ENCODE measurements at places on chromosomes 11 and 22. TPM values are rescaled to one million over a fixed set of nuclear protein-coding genes. Genes with fewer than 3 reads are reported as not detected.

Gene VWCE
- 7.2 TPM for total RNA-seq

GRCh38 chr22:39738746-39739145 is 154.8 kb downstream of the ENTHD1 start:
- H3K4me3 ChIP-seq, result no peak overlapping the region
- no peaks in the 10 kb centered on the region for H3K4me1 ChIP-seq
- H3K36me3 ChIP-seq, result no peaks in the 10 kb centered on the region
- H3K27ac ChIP-seq, result no peak overlapping the region
- H3K27me3 ChIP-seq, result peaks cover 9% of the 10 kb centered on the region

DNA sequence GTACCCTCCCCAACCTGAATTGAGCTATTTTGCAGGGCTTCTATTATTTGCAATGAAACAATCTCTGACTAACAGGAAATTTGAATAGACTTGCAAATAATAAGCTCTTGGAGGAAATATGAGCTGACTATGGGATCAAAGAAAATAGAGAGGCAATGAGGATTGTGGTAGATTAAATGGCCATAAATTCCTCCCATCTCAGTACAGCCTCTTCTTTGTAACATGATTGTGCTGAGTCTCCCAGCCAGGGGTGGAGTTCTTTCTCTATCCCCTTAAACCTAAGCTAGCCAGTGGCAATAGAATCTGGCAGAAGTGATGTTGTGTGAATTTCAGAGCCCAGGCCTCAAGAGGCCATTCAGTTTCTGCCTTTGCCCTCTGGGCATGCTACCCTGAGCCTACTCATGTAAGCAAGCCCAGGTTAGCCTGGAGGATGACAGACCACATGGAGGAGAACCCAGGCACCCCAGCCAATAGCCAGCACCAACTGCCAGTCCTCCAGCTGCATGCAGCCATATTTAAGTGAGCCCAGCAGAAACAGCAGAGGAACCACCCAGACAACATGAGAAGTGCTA is 86.8 kb upstream of the TP53I11 start:
- peaks cover 4% of the 10 kb centered on the region for H3K4me1 ChIP-seq
- DNase-seq, result no peak
- no peak overlapping the region for H3K27ac ChIP-seq

DNA sequence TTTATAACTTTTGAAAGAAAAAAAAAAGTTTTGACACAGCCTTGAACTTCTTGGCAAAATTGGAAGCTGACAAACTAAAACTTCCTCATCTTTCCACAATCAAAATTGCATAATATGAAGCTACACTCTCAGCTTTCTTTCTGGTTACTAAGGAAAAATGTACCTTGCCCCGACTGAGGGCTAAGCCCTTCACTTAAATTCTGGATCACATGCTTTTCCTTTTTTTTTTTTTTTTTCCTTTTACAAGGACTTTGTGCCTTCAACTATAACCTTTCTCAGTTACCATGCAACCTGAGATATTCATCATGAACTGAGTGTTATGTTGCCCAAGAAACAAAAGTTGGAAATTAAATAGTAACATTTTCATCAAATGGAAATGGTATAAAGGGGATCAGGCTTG is 188.5 kb upstream of the CARD18 start:
- no peaks in the 10 kb centered on the region for H3K36me3 ChIP-seq
- no peak overlapping the region for H3K27ac ChIP-seq
- H3K4me1 ChIP-seq, result no peaks in the 10 kb centered on the region
- no peak for DNase-seq
- H3K27me3 ChIP-seq, result no peaks in the 10 kb centered on the region

GRCh38 chr11:116215471-116216113 is 557.2 kb downstream of the BUD13 start:
- H3K4me1 ChIP-seq, result no peaks in the 10 kb centered on the region
- H3K4me3 ChIP-seq, result no peak overlapping the region
- peak; percentile 87 for DNase-seq
- no peaks in the 10 kb centered on the region for H3K27me3 ChIP-seq
- no peaks in the 10 kb centered on the region for H3K36me3 ChIP-seq

GRCh38 chr11:8354622-8355415 is 91.1 kb upstream of the LMO1 start:
- H3K4me1 ChIP-seq, result no peaks in the 10 kb centered on the region
- H3K27me3 ChIP-seq, result no peaks in the 10 kb centered on the region
- no peak overlapping the region for H3K4me3 ChIP-seq
- H3K27ac ChIP-seq, result peak overlapping the region; percentile 78
- peak; percentile 64 for DNase-seq

- no peaks in the 10 kb centered on the region for H3K4me1 ChIP-seq
- no peak overlapping the region for H3K4me3 ChIP-seq
- peak; percentile 72 for DNase-seq
Observed at GRCh38 chr11:75262961-75263852, 22.6 kb downstream of the TPBGL start.
